ENCODE measurements at places on chromosomes 6 and 20.

GRCh38 chr6:51559059-51559458, 528.4 kb downstream of the PKHD1 start:
- no peak for DNase-seq

DNA sequence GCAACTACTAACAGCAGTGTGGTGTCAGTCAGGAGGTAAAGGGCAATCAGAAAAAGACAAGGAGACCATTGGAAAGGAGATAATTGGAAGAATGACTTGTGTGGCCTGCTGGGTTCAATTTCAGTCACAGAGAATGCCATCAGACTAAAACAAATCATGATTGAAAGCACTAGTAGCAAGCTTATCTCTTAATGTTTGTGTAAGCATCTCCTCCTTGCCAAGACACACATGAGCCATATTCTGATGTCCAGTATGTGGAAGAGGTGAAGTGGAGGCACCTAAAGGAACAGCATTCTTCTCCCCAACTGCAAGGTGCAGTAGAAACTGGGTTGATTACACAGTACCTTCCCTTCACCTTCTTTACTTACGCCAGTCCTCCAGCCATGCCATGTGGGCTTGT, 287.5 kb downstream of the ZFAND3 start:
- DNase-seq = no peak

DNA sequence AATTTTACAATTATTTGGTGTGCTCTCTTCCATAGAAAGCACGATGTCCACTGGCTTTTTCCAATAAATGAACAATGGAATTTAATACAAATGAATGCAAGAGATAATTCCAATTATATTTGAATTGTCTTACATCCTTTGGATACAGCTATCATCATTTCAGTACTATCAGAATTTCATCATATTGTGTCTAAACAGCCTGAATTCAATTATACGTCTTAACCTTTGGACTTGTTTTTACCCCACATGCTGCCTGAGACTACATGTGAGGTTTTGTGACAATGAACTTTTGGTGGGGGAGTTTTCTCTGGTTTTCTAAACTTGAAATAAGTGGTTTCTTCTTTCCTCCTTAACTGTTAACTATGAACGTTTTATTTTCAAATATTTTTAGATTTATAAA, 1176.0 kb downstream of the EPHA7 start:
- DNase-seq = no peak

DNA sequence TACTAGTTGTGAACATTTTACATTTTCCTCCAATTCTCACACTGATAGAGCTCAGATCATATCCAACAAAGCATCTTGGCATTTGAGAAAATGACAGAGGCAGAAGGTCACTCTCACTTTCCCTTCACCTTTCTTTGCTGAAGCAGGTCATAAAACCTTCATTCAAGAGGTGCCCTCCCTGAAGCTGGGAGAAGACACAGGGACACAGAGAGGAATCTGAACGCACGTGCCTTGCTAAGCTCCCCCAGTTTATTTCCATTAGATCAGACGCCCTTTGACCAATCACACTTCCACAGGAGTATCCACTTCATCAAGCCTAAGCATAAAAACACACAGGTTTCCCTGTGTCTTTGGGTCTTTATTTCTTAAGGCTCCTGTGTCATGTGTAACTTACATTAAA, 9.2 kb upstream of the MBOAT1 start:
- DNase-seq = no peak

DNA sequence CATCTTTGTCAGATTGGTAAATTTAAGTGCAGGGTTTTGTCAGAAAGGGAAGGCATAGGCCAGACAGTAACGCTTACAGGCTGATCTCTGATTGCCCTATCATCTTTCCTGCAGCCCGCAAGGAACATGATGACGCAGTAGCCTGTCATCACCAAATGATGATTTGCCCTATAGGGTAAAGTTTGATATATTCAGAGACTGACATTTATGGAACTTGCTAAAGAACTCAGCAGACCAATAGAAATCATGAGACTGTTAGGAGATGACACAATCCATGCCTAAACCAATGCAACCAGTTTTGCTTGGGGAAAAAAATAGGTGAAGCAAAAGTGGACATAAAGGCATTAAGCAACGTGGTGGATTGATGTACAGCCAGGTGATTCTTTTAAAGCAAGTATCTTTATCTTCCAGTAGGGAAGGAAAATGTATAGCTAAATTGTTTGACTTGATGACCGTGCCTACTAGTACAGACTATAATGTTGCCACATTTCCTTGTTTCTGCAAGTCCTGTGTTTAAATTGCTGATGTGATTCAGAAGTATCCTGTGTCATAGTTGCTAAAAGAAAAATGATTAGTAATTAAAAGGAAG, 2.4 kb downstream of the NUS1 start:
- DNase-seq = no peak

DNA sequence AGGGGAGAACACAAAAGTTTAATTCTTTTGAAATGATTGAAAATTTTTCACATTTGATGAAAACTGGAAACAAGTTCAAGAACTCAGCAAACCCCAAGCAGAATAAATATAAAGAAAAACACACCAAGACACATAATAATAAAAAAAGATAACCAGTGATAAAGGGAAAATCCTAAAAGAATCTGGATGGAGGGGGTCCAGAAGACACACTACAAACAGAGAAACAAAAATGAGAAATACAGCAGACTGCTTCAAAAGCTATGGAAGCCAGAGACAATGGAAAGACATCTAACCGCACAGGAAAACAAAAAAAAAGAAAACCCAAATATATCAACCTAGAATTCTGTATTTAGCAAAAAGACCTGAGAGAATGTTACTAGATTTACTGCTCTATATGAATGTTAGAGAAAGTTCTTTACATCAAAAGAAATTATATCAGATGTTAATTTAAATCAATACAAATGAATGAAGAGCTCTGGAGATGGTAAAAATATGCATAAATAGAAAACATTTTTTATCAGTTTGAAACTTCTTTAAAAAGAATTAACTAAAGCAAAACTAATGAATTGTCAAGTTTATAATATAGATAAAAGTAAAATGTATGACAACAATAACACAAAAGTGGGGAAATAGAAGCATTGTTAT, 310.7 kb upstream of the PREP start:
- no peak for DNase-seq

GRCh38 chr6:131156411-131156810, 21.1 kb downstream of the AKAP7 start:
- DNase-seq = no peak

DNA sequence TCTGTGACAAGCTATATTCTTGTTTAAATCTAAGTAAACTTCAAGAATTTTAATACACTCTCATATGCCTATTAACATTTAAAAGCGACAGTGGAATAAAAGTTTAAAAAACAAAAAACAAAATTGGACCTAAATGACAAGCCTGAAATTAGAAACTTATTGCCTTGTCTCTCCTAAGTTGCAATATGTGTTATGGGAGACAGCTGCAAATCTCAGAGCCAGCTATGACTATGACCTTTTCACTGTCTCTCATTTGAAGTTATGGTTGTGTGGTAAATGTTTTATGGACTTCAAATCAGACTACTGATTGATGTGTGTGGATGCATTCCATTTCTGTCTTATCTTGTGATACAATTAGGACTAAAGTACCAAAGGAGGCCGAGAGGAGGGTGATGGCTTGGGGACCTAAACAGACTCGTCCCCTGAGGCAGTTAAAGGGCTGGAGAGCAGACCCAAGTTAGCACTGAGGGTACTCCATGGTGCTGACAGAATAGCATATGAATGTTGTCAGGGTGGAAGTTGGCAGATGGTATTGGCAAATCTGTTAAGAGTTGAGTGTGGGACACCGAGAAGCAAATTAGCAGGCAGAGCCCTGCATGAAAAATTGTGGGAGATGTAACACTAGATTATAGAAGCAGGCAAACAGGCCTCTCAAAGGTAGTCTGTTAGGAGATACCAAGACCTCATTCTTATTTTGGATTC, 930.1 kb upstream of the MAN1A1 start:
- no peak for DNase-seq

DNA sequence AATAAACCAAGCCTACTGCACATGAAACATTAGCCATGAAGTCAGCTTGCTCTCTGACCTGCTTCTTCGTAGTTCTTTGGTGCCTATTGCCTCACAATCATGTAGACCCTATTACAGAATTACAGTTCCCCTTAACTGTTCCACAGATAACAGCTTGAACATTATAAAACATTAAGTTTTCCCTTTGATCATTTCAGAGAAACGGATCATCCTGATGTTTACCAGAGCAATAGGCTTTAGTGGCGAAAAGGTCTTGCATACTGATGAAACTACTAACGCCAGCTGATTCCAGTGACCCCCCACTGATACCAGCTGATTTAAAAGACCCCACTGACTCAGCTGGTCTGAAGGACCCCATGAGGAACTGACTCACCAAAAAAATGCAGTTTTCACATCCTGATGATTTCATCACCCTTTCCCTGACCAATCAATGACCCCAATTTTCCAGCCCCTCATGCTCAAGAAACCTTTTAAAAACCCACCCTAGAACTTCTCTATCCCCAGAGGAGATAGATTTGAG, 39.4 kb upstream of the MLIP start:
- DNase-seq = no peak

DNA sequence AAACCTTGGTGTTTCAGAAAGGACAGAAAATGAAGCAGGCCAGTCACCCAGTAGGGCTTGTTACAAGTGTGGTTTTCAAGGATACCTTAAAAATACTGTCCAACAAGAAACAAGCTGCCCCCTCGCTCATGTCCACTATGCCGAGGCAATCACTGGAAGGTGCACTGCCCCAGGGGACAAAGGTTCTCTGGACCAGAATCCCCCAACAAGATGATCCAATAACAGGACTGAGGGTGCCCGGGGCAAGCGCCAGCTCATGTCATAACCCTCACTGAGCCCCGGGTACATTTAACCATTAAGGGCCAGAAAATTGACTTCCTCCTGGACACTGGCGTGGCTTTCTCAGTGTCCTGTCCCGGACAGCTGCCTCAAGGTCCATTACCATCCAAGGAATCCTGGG, 6.6 kb upstream of the NT5DC1 start:
- no peak for DNase-seq

DNA sequence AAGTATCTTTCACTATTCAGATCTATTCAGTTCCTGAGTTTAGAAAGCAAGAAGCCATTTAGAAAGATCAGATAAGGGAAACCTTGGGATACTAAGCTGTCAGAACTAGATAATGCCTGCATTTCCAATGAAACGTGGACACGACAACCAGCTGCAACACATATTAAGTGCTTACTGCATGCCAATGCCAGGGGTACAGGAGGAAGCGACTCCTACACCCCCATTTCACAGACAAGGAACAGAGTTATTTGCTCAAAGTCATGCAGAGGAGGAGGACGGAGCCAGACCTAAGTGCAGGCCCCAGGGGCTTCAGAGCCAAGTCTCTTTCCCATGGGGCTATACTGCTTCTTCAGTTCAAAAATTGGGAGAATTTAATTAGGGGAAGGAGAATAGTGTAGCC, 62.4 kb downstream of the PREX1 start:
- DNase-seq = no peak

DNA sequence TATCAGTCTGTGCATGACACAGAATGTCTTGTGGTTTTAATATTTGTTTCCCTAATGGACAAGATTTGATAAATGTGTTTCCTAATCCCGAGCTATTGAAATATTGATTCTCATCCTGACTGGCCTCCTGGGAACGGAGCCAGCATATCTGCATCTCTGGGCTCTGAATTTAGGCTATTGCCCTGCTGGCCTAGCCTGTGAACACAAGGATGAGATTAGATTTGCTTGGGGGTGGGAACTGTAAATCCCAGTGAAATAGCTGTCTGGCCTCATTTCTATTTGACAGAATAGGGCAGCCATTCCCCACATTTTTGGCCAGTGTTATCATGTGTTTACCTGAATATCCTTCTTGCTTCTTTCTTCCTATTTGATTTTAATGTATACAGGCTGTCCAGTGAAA, 198.4 kb upstream of the SOX4 start:
- DNase-seq = no peak

- DNase-seq = no peak
Observed at GRCh38 chr6:62623846-62624532, 338.0 kb upstream of the KHDRBS2 start.

DNA sequence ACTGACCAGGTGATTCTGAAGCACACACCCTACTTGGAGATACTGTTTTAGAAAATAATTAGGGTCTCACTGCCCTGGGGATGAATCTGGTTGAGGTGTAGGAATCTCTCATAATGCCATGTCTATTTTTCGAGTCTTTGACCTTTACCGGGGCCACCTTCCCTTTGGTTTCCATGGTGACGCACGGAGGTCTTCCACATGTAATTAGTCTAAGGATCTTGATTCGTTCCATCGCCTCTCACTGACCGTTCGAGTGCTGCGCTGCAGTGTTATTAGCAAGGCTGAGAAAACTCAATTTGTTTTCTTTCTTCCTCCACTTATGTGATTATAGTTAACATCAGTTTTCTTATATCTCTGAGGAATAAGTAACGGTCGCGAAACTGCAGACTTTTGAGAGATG, 144.3 kb upstream of the SPACA1 start:
- DNase-seq = no peak

DNA sequence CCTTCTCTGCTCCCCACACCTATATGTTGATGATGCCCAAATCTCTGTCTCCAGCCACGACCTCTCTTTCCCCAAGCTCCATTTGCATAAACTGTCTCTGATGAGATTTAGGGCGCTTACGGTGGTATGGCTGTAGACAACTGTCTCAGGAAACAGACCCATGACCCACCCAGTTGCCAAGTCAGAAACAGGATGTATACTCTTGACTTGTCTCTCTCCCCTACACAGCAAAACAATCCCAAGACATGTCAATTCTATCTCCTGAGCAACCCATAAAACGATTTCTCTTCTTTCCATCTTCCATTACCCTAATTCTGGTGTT, 13.9 kb downstream of the GNL1 start:
- DNase-seq = no peak
